ENCODE measurements at places on chromosomes 12 and 14.

DNA sequence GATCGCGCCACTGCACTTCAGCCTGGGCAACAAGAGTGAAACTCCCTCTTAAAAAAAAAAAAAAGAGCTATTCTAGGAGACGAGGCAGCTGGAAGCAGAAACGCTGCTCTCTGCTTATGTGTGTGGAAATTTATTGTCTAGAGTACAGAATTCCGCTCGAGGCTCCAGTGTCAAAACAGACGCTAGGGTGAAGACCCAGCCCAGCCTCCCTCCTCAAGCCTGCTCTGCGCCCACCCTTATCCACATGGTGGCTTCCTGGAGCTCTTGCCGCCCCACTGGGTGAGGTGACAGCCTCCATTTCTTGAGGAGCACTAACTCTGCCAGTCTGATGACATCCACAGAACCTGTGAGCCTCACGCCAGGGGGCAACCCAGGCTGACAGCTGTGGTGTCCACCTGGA is 49.5 kb upstream of the DLK1 start:
- DNase-seq: no peak

GRCh38 chr14:79136071-79137044 is 966.2 kb downstream of the NRXN3 start:
- DNase-seq: no peak

- no peak for DNase-seq
These were observed 1.0 kb downstream of the BORCS5 start for GRCh38 chr12:12357719-12358461.

DNA sequence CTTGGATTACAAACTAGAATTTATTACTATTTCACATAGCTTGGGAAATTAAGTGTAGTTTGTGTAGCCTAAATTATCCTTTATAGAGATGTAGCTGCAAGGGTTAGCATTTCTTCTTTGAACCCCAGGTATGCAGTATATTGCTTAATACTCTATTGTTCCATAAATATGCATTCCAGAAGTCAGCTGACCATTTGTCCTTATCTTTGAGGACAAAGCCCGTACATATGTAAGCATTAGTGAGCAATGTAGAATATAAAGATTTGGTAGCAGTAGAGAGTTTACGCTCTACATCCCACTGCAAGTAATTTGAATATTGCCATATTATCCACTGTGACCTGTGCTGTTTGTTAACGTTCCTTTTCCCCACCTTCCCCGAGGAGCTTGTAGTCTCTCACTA is 26.9 kb downstream of the PPM1A start:
- no peak for DNase-seq

DNA sequence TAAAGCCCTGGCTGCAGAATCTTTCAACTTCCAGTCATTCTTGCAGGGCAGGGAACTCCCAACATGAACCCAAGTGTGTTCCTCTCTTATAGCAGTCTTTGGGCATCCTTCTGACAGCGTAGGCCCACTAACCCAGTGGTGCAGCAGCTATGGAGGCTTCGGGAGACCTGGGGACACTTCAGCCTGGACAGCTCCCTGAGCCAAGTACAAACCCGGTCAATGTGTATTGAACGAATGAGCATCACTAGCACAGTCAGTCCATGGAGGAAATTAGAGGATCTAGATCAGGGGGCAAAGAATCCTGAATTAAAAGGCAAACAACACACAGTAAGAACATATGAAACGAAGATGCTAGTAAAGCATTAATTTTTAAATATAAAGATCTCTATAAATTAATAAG is 41.8 kb downstream of the KIAA0586 start:
- DNase-seq: no peak

DNA sequence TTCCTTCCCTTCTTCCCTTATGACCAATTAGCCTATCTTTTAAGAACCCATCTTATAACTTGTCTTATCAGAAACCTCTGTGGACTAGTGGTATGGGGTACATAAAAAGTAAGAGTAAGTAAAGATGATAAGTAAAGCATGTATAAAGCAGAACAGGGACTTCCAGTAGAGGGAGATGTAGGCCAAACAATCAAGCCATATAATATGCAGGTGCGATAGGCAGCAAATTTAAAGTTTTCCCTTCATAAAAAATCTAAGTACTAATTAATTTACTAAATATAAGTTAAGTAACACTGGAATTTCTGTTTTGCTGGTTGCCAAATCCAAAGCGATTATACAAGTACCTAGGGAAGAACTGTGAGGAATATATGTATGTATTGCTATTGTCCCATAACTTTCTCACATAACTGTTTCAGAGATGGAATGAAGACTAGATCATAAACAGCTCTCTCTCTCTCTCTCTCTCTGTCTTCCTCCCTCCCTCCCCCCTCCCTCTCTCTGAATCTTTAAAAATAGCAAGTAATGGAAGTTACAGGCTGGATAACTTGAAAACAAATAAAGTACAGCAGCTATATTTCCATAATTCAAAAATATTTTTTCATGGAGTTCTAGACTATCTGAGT is 25.7 kb downstream of the METTL25 start:
- DNase-seq: no peak

GRCh38 chr12:99108924-99109323 is 463.8 kb downstream of the APAF1 start:
- no peak for DNase-seq

All from activated CD8-positive, alpha-beta memory T cell treated with anti-CD3 and anti-CD28 coated beads for 48 hours (primary cell).